Foreskin fibroblast (primary cell): ENCODE measurements at places on chromosomes 3 and 15.

DNA sequence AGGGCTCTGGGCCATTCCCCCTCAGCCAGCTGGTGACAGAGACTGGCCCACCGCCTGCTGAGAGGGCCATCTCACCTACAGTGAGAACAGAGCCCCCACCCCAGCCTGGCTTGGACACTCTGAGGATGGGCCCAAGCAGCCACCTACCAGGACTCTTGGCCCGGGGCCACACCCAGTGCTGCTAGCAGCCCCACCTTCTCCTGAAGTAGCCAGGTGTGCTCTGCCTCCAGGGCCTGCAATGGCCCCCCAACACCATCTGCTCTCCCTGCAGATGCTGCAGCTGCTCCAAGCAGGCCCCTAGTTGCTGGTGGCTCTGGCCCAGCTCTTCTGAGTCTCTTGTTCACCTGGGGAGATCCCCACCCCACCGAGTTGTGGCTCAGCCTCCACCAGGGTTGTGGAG, 6.8 kb upstream of the CLK3 start:
- DNase-seq: no peak

- DNase-seq: no peak
Observed at GRCh38 chr3:81251096-81251495, 510.3 kb downstream of the GBE1 start.

GRCh38 chr15:54083501-54083900, 105.3 kb downstream of the UNC13C start:
- no peak for DNase-seq

GRCh38 chr3:42120866-42121265, 29.7 kb downstream of the TRAK1 start:
- DNase-seq: no peak

DNA sequence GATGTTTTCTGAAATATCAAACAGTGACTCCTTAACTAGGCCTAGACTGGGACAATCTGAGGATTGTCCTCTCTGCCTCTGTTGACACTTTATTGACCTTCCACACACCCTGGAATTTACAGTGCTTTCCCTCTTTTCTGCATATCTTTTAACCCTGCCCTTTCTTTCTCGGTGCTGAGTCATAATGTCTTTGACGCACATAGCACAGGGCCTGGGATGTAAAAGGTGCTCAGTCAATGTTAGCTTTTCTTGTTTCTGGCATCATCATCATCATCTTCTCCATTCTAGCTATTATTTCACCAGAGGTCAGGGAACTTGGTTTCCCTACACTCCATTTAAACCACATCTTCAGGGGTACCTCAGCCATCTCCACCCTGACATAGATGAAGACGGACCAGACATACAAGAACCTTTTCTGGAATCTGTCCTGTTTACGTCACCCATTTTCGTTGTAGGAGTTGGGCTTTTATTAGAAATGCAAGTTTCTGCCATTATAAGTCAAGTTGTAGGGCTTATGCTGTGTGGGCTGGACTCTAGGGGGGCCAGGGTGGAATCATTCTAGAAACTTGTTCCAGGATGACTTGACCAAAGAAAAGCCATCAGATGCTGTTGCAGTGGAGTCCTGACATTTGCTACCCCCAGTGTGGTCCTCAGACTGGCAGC, 46.6 kb downstream of the ZBTB38 start:
- no peak for DNase-seq

- DNase-seq: peak; percentile 37
Observed at GRCh38 chr3:23442598-23443383, 239.7 kb downstream of the UBE2E2 start.

DNA sequence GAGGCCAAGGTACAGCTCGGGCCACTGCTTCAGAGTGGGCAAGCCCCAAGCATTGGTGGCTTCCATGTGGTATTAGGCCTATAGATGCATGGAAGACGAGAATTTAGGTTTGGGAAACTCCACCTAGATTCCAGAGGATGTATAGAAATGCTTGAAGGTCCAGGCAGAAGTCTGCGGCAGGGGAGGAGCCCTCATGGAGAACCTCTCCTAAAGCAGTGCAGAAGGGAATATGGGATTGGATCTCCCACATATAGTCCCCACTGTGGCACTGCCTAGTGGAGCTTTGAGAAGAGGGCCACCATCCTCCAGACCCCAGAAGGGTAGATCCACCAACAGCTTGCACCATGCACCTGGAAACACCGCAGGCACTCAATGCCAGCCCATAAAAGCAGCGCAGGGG, 48.1 kb upstream of the XXYLT1 start:
- DNase-seq: no peak

DNA sequence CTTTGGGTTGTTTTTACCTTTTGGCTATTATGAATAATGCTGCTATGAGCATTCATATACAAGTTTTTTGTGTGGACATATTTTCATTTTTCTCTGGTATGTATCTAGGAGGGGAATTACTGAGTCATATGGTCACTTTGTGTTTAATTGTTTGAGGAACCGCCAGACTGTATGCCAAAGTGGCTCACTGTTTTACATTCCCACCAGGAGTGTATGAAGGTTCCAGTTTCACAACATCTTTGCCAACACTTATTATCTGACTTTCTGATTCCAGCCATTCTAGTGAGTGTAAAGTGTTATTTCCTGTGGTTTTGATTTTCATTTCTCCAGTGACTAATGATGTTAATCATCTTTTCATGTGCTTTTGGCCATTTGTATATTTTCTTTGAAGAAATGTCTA, 51.8 kb downstream of the CMTM7 start:
- peak; percentile 54 for DNase-seq

GRCh38 chr15:29631076-29632070, 190.9 kb downstream of the TJP1 start:
- DNase-seq: no peak

DNA sequence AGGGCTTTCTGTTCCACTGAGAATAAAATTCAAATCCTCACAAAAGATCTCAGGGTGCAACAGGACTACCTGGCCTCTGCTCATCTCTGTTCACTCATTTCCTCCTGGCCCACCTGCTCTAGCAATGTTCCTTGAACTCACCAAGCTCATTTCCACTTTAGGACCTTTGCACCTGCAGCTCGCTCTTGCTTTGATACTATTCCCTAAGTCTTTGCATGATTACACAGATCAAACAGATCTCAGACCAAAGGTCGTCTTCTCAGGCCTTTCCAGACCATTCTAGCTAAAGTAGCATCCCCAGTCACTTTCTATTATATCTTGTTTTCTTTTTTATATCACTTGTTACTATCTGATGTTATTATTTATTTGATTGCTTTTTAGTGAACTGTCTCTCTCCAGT, 54.7 kb downstream of the B3GNT5 start:
- no peak for DNase-seq

- DNase-seq: no peak
Observed at GRCh38 chr3:66884659-66885058, 113.4 kb upstream of the KBTBD8 start.

GRCh38 chr15:58760385-58761009, 10.6 kb upstream of the MINDY2 start:
- no peak for DNase-seq

GRCh38 chr3:13528217-13528867, 20.6 kb upstream of the FBLN2 start:
- no peak for DNase-seq

DNA sequence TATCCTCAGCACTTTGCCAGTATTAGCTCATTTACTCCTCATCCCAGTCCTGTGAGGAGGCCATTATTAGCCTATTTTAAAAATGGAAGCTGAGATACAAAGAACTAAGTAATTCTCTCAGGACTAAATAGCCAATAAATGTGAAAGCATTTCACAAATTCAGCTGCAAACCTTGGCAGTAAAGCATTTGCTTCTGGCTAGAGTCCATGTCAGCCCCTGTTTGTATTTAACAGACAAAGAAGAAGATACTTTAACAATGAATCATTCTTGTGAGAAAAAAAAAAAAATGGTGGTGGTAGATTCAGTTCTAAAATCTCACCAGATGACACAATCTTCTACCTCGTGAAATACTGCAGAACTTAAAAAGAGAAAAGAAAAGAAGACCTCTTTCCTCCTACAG, 85.0 kb upstream of the CNTN6 start:
- DNase-seq: peak; percentile 21

- peak; percentile 14 for DNase-seq
Observed at GRCh38 chr15:41417418-41418195, 712 bp downstream of the RTF1 start.

- no peak for DNase-seq
Observed at GRCh38 chr3:128194843-128195242, 41.6 kb downstream of the EEFSEC start.

GRCh38 chr15:64480891-64481290, 20.5 kb downstream of the ZNF609 start:
- no peak for DNase-seq

DNA sequence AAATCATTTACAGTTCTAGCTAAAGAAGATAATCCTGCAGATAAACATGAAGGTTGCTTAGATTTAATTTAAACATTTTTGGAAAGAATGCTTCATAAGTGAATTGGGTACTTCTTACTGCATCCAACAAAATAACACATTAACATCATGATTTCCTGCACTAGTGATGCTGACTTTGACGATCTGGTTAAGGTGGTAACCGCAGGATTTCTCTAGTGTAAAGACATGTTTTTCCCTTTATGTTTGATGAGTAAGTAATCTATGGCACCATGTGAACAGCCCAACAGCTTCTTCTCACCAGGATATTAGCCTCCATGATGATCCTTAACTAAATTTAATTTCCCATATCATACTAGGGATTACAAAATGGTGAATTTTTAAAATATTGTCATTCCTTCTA, 14.1 kb downstream of the SPPL2A start:
- no peak for DNase-seq

GRCh38 chr3:143166376-143166775, 46.8 kb downstream of the CHST2 start:
- no peak for DNase-seq

GRCh38 chr3:37819591-37819990, 42.1 kb upstream of the CTDSPL start:
- no peak for DNase-seq

DNA sequence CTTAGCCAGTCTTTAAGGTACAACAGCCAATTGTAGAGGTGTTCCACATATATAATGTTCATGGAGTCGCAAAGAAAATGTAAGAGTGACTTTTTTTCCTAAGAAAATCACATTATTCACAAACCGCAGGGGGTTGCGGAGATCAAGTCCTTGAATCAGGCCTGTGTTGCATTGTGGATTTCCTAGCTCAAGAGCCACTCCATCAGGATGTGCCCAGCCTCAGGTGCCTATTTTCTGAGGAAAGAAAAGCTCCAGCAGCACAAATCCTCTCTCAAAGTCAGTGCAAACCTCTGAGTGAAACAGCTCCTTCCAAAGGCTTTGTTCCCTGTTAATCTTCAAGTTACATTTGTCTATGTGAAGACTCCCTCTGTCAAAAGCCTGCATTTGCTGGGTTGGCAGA, 349.4 kb downstream of the CLSTN2 start:
- DNase-seq: no peak

- DNase-seq: no peak
Observed at GRCh38 chr3:100558233-100558632, 51.2 kb upstream of the ADGRG7 start.

GRCh38 chr3:143220741-143221140, 101.2 kb downstream of the CHST2 start:
- DNase-seq: no peak

DNA sequence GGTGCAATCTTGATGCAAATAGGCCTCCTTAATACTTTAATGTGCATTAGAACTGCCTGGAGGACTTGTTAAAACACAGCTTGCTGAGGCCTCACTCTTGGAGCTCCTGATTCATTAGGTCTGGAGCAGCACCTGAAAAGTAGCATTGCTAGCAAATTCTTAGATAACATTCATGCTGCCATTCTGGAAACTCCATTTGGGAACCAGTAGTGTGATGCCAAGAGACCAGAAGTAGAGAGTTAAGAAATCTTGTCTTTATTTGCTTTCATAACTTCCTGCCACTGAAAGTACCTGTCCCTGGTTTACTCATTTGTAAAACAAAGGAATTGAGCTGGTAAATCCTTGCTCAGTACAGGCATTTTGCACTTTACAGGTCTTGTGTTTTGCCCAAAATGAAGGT, 72.0 kb downstream of the RAP2B start:
- DNase-seq: no peak

GRCh38 chr3:8327739-8328138, 173.9 kb upstream of the LMCD1 start:
- DNase-seq: no peak

- peak; percentile 47 for DNase-seq
Observed at GRCh38 chr3:178536211-178537079, at the start of gene KCNMB2. TSS of gene KCNMB2 (plus strand) at chr3:178536436.

DNA sequence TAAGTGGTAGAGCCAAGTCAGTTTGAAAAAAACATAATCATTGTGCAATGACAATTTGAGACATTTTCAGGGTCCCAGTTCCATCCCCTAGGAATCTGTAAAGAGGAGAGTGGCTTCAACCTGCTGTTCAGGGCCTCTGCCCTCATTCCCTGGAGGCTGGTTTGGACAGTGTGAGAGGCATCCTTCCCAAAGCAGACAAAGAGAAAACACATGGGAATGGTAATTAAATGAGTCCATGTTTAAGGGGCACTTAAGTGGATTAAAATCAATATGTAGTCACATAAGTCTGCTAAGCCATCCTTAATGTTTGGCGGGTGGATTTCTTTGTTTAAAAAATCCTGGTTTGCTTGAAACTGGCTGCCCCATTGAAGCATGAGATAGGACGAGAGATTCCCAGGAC, 146.3 kb upstream of the CTDSPL start:
- DNase-seq: no peak

- no peak for DNase-seq
Observed at GRCh38 chr3:29854821-29855220, 574.0 kb downstream of the RBMS3 start.

DNA sequence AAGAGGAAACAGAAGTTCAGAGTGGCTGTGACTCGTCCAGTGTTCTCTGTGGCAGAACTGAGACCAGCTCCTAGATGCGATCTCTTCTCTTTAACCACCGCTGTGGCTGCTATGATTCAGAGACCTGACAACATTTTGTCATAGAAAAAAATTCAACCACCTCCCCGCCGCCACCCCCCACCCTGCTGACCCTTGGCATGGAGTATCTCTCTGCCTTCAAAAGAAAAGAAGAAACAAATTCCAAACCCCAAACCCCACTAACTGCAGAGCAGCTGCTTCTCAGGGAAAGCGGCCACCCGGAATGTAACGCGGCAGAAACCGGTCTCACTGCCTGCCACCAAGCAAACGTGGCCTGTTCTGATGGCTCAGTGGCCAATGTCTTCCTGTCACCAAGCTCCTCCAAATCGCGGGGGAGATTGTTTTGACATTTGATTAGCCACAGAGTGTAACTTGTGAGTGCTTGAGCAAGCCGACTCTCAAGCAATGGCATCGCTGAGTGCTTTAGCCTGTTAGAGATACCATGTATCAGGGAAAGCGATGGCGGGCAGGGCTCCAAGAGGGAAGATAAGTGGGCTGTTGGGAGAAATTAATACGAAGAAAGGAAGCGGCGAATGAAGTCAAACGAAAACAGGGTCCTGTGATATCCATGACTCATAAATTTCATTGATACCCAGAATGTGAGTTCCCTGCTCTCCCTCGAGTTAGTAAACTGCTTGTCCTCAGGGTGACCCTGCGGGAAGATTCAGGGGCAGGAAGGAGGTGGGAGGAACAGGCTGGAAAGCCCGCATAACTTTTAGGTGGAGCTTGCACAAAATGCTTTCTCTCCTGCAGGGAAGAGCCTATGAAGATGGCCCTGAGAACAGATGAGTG, 44.8 kb upstream of the TLE3 start:
- DNase-seq: peak; percentile 13
